ENCODE measurements at places on chromosomes 3 and 15.
A peak's percentile ranks its signal among the peaks of the same experiment; 100 is the strongest.

DNA sequence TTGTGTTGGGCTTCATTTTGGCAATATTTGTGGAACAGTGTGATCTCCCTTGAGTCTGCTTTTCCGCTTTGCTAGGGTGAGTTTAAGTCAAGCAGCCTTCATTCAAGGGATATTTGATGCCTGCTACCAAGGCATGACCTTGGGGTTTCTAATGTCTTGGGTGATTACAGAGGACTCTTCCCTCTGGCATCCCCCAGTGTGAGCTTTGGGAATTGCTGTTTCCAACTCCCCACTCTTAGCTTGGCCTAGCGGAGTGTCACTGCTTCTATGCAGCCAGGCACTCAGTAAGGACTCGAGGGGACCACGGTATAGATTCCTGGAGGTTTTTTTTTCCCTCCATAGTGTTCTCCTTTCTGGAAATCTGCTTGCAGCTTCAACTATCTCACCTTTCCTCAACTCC is 21.1 kb downstream of the GCNT3 start:
- no peak for DNase-seq

DNA sequence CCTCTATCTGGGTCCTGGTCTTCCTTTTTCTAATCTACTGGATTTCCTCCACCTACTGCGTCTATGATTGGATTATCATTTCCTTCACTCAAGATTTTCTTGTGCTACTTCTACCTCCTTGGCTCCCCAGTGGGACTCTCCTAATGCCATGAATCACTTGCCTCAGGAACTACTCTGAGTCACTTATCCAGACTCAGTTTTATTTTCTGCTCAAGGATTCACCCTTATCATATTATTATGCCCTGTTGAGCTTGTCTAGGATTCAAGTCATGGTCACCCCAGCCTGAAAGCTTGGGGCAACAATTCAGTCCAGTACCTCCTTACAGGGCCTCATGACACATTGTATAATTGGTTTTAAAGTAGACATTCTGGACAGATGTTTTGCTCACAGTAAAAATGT is 968.1 kb downstream of the ROBO1 start:
- no peak for DNase-seq

- DNase-seq = no peak
Measured at GRCh38 chr3:88009066-88009465, 49.7 kb downstream of the CGGBP1 start.

GRCh38 chr15:98169551-98169950 is 209.0 kb downstream of the ARRDC4 start:
- no peak for DNase-seq

GRCh38 chr15:36769098-36769497 is 189.7 kb downstream of the CDIN1 start:
- DNase-seq = no peak

- no peak for DNase-seq
Measured at GRCh38 chr3:16668776-16669545, 63.7 kb upstream of the DAZL start.

DNA sequence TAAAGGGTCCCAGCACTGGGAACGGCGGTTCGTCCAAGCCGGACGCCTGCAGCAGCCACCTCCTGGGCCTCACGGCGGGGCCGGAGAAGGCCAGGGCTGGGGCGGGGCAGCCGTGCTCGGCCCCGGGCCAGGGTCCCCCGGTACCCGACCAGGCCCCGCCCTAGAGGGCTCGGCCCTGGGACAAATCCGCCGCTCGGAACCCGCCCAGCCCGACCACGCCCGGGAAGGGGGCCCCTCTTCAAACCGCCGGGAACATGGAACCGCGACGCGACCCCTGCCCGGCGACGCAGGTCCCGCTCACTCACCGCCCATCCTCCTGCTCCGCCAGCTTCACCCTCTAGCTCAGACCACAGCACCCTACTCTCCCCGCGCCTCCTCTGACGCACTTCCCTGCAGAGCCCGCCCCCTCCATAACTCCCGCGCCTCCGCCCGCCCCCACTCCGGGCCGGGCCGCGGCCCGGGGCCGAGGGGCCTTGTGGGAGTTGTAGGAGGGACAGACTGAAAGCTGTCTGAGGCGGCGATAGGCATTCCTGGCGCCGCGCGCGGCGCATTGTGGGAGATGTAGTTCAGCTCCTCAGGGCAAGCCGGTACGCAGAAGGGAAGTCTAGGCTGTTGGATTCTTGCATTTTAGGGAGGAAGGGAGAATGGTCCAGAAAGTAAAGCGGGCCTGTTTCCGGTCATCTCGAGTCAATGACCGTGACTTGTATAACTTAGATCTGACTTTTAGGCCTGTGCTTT is at the start of gene CLDND1:
Gene CLDND1 (minus strand): TSS at position 359 of the 738 bp plus-strand sequence. CDS start 1,478 bp downstream, outside the sequence.
- peak; percentile 86 for DNase-seq

DNA sequence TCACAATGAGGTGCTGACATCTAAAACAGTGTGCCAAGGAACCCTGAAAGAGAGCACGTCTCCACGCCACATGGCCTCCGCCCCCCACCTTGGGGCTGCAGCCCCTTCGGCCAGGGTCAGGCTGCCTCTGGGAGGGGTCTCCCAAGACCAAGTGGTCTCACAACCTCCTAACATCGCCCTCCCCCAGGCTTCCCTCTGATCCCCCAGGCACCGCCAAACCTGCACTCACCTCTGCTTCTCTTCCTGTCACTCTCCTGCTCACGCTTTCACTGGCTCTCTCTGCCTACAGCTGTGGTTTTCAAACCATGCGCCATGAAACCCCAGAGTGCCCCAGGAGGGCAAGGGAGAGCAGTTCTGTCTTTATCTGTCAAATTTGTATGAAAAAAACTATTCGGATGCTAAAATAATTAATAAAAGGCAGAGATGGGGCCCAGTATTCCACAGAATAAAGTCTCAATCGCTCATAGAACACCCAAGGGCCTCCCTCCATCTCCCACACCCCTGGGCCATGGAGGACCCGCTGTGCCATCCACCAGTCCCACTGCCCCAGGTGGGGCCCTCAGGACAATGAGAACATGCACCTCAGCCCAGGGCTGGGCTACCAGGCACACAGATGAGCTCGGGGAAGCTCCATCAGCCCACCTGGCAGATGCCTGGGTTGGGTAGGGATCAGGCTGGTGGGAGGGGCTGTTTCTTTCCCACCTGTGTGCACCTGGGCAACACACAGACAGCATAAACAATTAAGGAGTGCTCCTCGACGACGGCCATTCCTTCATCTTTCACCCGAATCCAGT is 21.5 kb downstream of the CYFIP1 start:
- DNase-seq = no peak

DNA sequence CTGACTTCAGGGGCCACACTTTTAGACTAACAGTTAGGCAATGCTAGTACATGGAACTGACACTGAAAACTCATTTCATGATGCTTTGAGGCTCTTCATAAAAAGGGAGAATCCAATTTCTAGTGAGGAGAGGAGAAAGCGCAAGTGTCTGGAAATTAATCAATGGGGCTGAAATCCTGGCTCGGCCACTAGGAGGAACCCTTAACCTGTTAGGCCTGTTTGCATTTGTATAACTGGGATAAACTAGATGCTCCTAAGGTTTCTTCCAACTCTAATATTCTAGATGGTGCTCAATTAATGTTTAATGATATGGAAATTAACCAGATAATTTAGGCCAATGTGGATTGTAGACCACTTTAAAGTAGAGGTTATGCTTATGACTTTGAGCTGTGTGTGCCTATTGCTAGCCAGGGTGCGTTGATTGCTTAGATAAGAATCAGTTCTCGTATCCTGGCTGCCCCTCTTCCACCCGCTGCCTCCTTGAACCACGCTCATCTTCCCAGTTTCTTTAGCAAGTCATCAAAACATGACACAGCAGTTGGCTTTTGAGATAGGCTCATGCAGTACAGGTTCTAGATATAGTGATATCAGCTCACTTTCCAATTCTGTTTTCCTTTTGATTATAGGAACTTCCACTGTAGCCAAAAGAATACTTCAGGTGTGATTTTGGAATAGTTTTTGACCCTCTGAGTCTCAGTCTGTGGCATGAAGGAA is 16.8 kb upstream of the CRBN start:
- no peak for DNase-seq

- DNase-seq = no peak
Measured at GRCh38 chr3:69207031-69207430, 84.6 kb upstream of the LMOD3 start.

DNA sequence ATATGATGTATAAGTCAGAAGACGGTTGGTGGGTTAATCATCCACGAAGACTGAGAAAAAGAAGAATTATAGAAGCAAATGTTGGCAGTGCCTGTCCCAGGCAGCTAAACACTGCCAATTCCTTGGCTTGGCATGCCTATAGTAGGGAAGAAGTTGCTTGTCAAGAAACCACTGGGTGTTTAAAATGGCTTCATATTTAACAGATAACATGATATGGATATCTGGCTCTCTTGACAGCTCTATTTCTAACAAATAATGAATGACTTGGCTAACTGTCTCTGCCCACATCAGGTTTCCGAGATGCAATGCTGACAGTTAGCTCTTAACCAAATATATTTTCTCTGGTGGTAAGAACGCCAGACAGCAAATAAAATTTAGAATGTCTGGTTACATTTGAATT is 341.7 kb upstream of the KCNMB2 start:
- no peak for DNase-seq

- DNase-seq = no peak
Measured at GRCh38 chr3:41845826-41846225, 116.1 kb downstream of the ULK4 start.

- DNase-seq = no peak
Measured at GRCh38 chr3:46672349-46672695, 21.2 kb downstream of the ALS2CL start.

DNA sequence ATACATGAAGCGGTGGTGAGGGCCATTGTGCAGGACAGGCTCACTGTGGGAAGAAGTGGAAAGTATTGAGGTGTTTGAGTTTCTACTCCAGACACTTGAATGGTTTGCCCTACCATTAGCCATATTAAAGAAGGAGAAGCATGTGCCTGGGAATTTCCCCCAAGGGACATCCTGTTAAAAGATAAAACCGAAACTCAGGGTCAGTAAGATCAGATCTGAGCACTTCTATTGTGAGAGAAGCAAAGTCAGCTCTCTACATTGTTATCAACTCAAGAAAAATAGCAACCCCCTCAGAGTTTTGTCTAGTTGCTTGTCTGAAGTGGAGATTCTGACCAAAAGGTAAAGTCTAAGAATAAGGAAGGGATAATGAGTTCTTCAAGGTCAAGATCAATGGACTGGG is 269.8 kb downstream of the CHST2 start:
- DNase-seq = no peak

- DNase-seq = no peak
Measured at GRCh38 chr3:138328341-138328740, 1.3 kb downstream of the NME9 start.

DNA sequence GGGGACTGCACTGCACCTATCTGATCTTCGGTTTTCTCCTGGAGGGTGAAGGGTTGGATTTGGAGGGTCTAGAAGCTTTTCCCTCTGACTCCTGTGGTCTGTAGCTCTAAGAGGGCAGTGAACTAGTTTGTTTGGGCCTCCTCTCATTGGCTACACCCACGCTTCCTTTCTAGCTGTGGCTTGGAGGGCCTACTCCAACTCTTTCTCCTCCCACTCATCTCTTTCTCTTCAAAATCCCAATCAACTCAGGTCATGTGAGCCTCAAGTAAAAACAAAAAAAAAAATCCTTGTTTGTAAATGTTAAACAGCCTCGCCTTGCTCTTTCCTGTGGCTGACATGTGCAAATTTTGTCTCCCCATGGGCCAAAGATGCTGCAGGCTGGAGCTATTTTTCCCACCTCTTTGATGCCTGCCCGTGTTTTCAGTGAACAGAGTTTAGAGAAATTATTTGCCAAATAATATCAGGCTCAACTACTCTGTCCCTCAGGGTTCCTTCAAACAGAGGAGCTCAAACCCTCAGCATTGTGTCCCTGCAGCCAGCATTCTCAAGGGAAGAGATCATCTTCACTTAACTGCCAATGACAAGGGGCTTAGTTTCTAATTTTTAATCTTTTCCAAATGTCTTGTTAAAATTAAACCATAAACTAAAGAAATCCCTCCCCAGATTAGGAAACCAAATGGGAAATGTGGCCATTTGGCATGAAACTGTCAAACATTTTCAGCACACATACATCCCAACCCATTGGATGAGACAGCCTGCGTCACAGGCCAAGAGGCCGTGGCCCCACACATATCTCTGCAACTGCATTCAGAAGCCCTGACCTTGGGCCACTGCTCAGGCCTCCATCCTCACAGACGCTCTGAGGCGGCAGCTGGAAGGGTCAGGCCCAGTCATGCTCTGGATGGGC is 114.8 kb upstream of the THBS1 start:
- no peak for DNase-seq

DNA sequence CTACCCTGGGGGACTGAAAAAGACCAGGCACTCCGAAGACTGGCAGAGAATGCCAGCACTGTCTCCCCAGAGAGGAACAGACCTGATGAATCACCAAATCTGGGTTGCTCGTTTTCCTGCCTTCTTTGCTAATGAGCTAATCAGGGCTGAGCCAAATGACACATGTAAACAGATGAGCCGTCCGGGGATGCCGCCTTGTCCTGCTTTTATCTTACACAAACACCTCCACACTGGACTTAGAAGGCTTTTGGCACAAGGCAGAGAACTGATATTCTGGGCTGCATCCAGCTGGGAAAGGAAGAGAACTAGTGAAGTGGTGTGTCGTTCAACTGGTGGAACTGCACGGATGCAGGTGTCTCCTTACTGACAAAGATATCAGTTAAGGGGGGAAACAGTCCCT is 88.1 kb downstream of the MECOM start:
- no peak for DNase-seq

DNA sequence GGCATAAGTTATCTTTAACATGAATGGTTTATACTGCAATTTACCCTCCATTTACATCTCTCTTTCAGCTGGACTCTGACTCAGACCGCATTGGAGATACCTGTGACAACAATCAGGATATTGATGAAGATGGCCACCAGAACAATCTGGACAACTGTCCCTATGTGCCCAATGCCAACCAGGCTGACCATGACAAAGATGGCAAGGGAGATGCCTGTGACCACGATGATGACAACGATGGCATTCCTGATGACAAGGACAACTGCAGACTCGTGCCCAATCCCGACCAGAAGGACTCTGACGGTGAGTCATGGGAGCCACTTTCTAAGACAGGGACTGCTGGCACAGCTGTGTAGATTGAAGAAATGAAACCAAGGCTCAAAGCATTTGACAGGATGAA is 11.6 kb downstream of the THBS1 start:
- no peak for DNase-seq
